Substantia nigra (tissue), 51 donors: ENCODE measurements at places on chromosomes 3 and 15.

DNA sequence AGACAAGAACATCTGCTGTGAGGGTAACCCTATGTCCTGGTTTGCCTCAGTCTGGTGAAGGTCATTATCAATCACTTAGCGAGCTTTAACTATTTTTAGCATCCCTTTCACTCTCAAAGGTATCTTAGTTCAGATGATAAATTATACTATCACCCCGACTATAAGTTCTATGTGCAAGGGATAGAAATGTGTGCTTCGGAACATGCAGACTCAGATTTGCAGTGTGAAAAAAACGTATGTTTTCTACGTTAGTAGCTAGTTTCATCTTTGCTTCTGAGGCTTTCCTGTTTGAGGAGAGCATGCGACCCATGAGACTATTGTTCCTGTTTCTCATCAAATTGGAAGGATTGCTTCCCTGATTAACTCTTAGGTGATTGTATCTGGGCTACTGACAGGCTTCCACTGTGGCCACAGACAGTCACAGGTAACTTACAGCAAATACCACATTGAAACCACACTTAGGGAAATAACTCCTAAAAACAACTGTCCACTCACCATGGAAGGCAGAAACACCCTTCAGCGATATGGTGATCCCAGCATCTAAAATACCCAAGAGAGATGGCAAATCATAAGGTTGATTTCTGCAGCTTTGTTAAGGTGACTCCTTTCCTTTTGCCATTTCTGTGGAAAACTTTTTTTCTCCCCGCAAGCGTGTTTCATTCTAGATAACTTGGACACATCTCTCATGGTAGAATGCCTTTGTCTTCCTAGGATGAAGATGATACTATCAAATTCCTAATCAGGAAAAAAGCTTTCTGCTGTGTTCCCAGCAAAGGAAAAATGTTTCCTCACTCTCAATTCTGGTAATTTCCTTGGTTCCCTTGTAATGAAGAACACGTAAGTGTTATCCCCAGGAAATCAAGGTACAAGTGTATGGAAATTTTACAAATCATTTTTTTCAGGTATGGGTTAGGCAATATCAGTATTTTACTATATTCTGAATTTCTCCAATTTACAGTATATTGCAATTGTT is 5.2 kb downstream of the GCSAM start:
- no peak for DNase-seq

GRCh38 chr15:60784483-60785254 is 305.7 kb upstream of the ICE2 start:
- no peak for DNase-seq

GRCh38 chr3:34696831-34697230 is 898.4 kb downstream of the PDCD6IP start:
- no peak for DNase-seq

DNA sequence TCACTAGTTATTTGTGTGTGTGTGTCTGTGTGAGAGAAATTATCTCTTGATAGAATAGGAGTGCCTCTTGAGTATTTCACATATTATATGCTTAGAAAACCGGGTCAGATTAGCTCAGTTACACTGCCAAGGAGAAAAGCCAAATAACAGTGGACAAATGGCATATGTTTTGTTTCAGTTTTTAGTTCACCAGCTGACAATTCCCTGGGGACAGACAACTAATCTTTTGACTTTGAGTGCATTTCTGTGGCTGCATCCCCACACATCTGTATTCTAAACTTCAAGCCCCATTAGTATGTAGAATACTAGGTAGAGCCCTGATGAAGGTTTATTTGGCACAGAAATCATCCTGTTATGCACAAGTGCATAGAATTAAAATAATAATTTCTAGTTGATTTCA is 227.7 kb upstream of the CNTN3 start:
- DNase-seq, result no peak

- no peak for DNase-seq
Measured at GRCh38 chr3:25662736-25663320, 1.9 kb downstream of the TOP2B start.

DNA sequence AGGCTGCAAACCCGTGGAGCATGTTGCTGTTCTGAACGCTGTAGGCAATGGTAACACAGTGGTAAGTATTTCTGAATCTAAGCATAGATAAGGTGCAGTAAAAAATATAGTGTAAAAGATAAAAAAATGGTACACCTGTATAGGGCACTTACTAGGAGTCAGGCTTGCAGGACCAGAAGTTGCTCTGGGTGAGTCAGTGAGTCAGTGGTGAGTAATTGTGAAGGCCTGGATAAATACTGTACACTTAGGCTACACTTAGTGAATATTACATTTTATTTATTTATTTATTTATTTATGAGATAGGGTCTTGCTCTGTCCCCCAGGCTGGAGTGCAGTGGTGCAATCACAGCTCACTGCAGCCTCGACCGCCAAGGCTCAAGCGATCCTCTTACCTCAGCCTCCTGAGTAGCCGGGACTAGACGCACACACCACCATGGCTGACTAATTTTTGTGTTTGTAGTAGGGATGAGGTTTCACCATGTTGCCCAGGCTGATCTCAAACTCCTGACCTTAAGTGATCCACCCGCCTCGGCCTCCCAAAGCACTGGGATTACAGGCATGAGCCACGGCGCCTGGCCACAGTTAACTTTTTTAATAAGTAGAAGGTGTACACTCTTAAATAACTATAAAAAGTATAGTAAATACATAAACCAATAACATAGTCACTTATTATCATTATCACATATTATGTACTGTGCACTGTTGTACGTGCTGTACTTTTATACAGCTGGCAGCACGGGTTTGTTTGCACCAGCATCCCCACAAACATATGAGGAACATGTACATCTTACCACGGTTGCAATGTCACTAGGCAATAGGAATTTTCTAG is 155.1 kb downstream of the IGF1R start:
- no peak for DNase-seq

GRCh38 chr3:187811585-187812250 is 66.5 kb upstream of the BCL6 start:
- no peak for DNase-seq

- DNase-seq, result no peak
Measured at GRCh38 chr15:77186594-77187011, 115.7 kb upstream of the TSPAN3 start.

GRCh38 chr3:30578479-30578878 is 27.9 kb upstream of the TGFBR2 start:
- DNase-seq, result peak; percentile 22

DNA sequence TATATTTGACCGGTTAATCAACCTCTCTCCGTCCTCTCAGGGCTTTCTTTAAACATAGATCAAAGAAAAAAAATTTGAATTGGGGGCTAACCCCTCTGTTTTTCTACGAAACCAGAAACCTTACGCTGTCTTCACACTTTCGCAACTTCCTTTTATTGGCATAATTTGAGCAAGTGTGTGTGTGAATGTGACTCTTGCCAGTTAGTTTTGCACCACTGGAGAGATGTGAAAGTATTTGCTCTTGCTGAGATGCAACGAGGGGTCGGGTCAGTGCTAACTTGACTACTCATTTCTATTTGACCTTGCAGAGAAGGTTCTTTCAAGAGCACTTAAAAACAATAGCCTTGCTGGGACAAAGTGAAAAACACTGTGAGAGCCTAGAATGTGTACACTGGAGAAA is 81.2 kb downstream of the FAM43A start:
- no peak for DNase-seq

DNA sequence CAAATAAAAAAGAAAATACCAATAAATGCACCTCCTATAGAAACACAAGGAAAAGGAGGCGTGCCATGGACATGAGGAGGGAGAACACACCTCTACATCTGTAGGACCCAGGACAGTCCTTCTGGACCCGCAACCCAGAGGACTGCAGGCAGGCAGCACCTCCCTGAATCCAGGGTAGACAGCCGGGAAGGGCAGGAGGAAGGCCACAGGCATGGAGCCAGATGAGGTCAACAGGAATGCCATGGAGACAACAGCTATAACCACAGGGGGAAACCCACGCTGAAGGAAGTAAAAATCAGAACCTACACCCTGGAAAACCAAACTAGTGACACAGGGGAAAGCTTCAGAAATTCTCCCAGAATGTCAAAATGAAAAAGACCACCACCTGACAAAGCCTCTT is 248.8 kb upstream of the NSMCE3 start:
- no peak for DNase-seq

DNA sequence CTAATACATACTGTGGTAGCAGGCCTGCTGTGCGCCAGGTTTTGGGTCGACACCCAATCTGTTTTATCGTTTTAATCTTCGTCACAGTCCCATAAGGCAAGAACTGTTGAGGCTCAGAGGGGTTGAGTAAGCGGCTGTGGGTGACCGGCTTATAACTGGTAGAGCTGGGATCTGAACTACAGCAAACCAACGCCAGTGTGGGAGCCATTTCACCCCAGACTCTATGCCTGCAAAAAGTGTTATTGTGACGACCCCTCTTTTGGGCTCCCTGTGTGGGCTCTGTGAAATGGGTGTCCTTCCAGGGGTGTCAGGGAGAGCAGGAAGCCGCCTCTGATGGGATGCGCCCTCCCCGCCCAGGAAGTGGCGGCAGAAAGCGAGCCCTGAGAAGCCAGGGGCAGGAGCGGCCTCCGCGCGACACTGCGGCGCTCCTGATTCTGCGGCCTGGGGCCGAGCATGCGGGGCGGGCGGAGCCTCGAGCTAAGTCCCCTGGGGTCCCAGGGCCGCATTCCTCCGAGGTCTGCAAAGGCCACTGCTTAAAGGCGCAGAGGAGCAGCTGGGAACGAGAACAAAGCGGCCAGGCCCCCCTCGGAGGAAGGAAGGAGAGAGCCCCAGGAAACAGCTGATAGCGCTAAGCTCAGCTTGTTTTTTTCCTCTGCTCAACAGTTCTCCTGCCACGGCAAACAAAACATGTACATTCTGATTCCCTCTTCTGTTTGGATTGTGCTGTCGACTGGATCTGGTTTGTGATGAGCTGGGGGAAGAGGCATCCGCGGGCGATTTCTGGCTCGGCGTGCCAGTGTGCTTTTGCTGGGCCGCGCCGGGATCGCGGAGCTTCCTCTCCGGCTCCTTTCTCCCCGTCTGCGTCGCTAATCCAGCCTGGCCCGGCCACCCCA is 33.9 kb downstream of the GRK7 start:
- DNase-seq, result no peak

DNA sequence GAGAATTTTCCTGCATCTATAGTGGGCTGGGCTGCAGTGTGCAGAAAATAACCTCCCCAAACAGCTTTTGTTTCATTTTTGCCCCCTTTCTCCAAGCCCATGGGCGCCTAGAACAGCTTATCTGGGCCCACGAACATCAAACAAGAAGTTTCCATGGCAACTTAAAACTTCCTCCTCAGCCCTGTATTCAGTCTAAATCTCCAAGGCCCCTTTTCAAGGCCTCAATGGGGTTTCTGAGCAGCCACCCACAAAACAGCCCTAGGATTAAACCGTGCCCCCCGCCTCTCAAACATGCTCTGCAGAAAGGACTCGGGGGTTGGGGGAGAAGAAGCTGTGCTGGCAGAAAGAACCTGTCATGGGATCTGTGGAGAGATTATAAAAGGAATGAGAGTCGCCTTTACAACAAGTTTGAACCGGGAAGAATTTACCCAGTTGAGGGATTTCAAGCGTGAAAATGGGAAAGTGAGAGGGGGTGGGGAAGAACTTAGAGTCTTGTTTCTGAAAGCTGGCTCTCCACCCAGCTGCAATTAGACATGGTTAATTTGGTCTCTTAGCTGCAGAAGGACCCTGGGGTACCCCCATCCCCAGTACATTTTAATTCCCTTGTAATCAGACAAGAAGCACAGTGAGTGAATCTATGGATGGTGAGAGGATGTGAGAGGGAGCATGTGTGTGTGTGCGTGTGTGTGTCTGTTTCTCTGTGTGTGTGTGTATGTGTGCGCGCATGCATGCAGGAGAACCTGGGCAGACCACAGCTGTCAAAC is 4.3 kb upstream of the FAM107A start:
- no peak for DNase-seq

DNA sequence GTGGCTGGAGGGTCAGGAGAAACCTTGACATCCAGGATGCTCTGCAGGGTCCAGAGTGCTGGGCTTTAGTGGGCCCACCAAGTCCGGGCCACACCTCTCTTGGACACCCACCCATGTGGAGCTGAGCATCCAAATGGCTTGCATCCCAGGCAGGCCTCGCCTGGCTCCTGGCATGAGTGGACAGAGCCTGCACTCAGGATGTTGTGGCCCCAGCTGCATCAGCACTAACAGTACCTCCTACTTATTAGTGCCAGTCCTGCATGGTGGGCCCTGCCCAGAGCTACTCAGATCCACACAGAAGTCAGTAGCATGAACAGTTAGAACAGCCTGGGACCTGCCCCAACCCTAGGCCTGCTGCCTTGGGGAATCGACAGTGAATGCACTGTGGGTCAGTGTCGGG is 42.2 kb upstream of the MRPS22 start:
- DNase-seq, result no peak

GRCh38 chr15:53457479-53457878 is 302.0 kb downstream of the WDR72 start:
- no peak for DNase-seq

GRCh38 chr3:40911928-40912327 is 287.4 kb upstream of the CTNNB1 start:
- DNase-seq, result no peak

DNA sequence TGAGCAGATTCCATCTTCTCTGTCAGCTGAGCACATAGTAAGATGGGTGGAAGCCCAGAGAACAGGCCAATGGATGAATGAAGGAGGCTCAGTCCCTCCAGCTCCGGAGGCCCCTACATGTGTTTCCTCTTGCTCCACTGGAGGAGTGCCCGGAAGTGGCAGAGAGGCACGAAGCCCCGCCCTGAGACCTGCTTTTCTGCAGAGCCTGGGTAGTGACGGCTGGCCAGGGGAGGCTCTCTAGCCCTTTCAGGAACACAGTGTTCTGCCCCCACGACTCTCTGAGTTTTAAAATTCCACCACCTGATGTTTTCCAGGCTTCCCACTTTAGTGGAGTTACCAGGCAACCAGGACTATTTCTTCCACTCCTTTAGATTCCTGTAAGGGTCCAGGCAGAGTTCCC is 149.4 kb upstream of the SLC6A11 start:
- DNase-seq, result peak; percentile 49

DNA sequence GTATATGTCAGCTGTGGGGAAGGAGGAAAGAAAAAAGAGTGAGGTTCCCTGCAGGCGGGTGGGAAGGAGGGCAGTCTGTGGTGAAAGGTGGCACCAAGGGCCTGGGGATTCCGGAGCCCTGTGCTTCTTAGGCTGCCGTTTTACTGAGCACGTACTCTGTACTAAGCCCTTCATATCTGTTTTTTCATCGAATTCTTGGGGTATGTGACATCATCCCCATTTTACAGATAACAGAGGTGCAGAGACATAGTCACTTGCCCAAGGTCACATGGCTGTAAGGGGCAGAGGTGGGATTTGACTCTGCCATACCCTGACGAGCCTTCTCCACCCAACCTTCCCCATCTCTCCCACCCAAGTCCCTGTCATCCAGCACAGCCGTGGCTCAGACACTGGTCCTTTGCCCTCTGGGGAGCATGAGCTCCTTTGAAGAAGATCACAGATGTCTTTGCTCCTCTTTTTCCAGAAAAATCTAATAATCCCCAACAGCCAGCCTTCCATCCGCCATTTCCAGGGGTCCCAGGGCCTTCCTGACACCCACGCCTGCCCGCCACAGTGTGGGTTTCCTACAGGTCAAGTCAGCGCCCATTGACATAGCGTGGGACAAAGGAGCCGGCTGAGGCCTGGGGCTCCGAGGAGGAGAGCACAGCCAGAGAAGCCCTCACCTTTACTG is 24.2 kb downstream of the CYP11A1 start:
- DNase-seq, result no peak

GRCh38 chr3:159922861-159923312 is 65.7 kb upstream of the IL12A start:
- no peak for DNase-seq

- no peak for DNase-seq
Measured at GRCh38 chr3:191648787-191649186, 187.8 kb downstream of the PYDC2 start.
